Vagina (tissue), 2 donors: ENCODE measurements at places on chromosomes 2 and 18. TPM values are rescaled to one million over a fixed set of nuclear protein-coding genes. Genes with fewer than 3 reads are reported as not detected.

The DYNAP gene
- total RNA-seq = not detected

The ZNF892 gene
- 2.7 TPM for total RNA-seq

The E2F6 gene
- total RNA-seq = 9.1 TPM

DNA sequence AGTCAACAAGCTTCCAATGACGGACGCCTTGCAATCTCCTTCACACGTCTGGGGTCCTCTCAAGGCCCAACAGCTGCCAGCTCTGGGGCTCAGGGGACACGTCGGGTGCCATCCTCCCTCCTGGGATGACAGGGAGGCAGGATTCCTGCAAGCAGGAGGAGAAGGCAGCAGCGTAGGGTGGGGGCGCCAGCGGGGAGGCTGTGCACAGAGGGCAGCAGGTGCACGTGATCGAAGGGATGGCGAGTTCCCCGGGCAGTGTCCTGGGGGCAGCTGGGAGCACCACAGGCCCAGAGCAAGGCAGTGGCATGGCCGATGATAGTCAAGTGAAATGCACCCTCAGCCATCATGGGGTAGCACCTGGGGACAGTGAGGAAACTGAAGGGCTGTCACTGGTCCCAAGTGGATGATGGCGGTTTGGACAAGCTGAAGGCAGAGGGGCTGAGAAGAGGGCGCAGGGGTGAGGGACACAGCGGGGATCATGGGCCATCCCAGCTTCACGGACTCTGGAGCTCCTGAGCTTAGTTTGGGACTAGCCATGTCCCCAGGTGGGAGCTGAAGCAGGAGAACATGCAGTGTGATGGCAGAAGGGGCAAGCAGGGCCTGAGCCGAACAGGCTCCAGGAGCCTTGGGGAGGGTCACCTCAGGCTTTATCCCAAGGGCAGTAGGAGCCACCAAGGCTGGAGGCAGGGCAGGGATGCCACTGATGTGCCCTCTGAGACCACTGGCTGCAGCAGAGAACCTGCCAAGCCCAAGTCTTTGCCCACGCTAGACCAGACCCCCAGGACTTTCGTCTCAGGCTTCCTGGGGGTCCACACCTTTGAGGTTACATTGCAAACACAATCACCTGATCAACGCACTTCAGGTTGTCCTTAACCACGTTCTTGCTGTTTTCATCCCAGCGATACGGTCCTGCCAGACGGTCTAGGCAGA, 16.3 kb upstream of the SNED1 start:
- H3K27me3 ChIP-seq = no peaks in the 10 kb centered on the region
- H3K4me1 ChIP-seq = peaks cover 12% of the 10 kb centered on the region
- H3K36me3 ChIP-seq = no peaks in the 10 kb centered on the region

DNA sequence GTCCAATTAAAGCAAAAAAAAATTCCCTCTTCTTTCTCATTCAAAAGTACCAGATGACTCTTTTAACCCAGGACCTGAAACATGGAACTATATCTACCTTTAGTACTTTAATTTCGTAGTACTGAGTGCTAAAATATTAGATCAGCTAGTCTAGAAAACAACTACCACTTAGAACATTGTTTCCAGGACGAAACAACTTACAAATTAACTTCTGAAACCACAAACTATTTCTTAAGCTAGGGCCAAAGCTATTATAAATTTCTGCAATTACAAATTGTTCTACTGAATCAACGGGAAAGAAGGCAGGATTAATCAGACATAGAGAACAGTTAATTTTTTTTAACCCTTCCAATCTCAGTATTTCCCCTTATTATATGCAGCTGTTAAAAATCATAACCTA, 39.9 kb downstream of the DARS1 start:
- H3K4me1 ChIP-seq = peaks cover 25% of the 10 kb centered on the region
- H3K4me3 ChIP-seq = no peak overlapping the region
- no peak overlapping the region for H3K27ac ChIP-seq
- no peak for DNase-seq
- no peaks in the 10 kb centered on the region for H3K27me3 ChIP-seq
- H3K36me3 ChIP-seq = no peaks in the 10 kb centered on the region

GRCh38 chr2:38323623-38324022, 53.5 kb downstream of the ATL2 start:
- no peak for DNase-seq
- H3K27ac ChIP-seq = no peak overlapping the region
- H3K36me3 ChIP-seq = no peaks in the 10 kb centered on the region
- no peaks in the 10 kb centered on the region for H3K27me3 ChIP-seq
- H3K4me3 ChIP-seq = no peak overlapping the region
- no peaks in the 10 kb centered on the region for H3K4me1 ChIP-seq

DNA sequence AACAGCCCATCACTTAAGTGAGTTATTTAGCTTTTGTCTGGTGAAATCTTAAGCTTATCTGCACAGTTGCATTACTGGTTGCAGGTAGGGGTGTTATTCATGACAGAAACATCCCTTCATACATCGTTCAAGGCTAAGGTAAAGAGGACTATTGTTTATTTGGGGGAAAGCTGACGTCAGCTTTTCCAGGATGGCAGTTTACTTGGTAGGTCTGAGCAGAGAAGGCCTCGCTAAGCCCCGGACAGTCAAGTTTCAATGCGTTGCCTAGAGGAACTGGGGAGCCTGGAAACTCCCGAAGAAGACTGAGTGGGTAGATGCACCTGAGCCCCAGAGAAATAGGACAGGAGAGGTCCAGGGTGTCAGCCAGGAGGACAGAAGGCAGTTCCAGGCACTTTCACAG, 2.2 kb downstream of the RNU4ATAC start:
- no peaks in the 10 kb centered on the region for H3K27me3 ChIP-seq
- no peak overlapping the region for H3K4me3 ChIP-seq
- H3K36me3 ChIP-seq = no peaks in the 10 kb centered on the region
- H3K27ac ChIP-seq = no peak overlapping the region

GRCh38 chr18:24296276-24296675, 101.3 kb downstream of the OSBPL1A start:
- H3K4me3 ChIP-seq = no peak overlapping the region
- H3K36me3 ChIP-seq = no peaks in the 10 kb centered on the region
- H3K4me1 ChIP-seq = no peaks in the 10 kb centered on the region

GRCh38 chr2:55493220-55493619, 26.3 kb upstream of the CFAP36 start:
- H3K4me1 ChIP-seq = no peaks in the 10 kb centered on the region
- H3K4me3 ChIP-seq = no peak overlapping the region

DNA sequence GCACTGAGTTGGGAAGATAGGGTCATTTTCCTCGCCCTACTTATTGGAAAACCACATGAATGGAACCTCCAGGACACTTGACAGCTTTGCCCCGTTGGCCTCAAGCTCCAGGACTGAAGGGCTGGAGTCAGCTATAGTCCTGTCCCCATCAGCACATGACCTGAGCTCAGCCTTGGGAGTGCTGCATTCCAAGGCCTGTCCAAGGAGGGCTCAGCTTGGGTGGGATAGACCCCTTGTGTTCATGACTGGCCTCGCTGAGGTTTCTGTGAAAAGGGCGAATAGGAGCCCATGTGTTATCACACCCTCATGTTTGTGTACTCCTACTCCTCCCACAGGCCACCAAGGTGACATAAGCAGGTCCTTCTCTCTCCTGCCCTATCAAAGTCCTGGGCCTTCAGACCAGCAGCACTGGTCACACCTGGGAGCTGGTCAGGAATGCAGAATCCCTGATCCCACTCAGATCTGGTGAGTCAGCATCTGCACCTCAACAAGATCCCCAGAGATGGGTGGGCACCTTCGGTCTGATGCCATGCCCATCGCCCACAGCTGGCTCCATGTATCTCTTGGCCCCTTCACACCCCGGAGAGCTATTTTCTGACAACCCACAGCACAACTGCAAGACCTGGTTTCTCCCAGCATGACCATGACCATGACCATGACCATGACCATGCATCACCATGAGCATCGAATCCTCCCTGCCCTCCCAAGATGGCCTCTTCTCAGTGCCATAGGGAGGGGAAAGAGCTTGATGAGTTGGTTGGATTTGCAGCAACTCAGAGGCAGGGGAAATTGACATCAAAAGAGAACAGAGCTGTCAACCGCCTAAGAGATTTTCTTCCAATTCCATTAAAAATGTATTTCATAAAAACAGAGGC, 83.0 kb upstream of the RAB6C start:
- H3K27ac ChIP-seq = no peak overlapping the region
- H3K4me1 ChIP-seq = no peaks in the 10 kb centered on the region
- no peaks in the 10 kb centered on the region for H3K36me3 ChIP-seq
- DNase-seq = peak; percentile 46
- no peak overlapping the region for H3K4me3 ChIP-seq
- H3K27me3 ChIP-seq = no peaks in the 10 kb centered on the region

- H3K4me1 ChIP-seq = no peaks in the 10 kb centered on the region
- H3K36me3 ChIP-seq = no peaks in the 10 kb centered on the region
- no peak for DNase-seq
- no peaks in the 10 kb centered on the region for H3K27me3 ChIP-seq
- H3K27ac ChIP-seq = no peak overlapping the region
Observed at GRCh38 chr18:63917817-63918216, 10.1 kb downstream of the SERPINB10 start.

DNA sequence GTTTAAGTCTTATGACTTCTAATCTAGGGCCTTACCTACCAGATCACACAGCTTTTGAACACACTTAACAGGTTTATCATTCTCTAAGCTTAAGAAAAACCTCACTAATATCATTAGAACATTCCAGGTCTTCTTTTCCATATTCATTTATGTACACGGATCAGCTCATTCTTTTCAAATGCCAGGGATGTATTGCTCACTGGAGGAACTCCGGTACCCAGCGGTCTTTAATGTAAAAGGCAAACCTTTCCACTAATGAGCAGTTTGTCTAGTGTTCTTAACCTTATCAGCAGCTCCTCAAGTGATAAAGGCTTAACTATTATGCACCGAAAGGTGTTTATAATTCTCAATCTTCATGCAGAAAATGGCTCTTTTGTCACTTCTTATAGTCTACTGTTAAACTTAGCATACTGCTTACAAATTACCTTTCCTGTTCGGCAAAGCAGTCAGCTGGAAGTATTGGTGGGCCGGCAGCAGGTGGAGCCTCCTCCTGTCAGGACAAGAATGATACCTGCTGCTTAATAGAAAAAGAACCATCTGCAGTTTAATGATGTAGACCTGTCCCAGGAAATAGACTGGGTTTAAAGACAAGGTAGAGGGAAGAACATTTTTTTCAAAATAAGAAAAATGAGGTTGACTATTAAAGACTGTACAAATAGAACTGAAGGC, 142.7 kb downstream of the FIGN start:
- H3K4me1 ChIP-seq = no peaks in the 10 kb centered on the region
- no peaks in the 10 kb centered on the region for H3K27me3 ChIP-seq
- H3K27ac ChIP-seq = no peak overlapping the region
- no peak for DNase-seq

GRCh38 chr2:126776255-126776654, 120.3 kb downstream of the GYPC start:
- H3K4me3 ChIP-seq = peak overlapping the region; percentile 54
- peaks cover 10% of the 10 kb centered on the region for H3K4me1 ChIP-seq
- no peaks in the 10 kb centered on the region for H3K27me3 ChIP-seq
- H3K36me3 ChIP-seq = no peaks in the 10 kb centered on the region

The GREB1 gene
- total RNA-seq = 35.4 TPM

The GBX2 gene
- not detected for total RNA-seq

GRCh38 chr2:28274911-28275685, 117.6 kb upstream of the FOSL2 start:
- DNase-seq = no peak
- no peaks in the 10 kb centered on the region for H3K27me3 ChIP-seq
- peaks cover 58% of the 10 kb centered on the region for H3K4me1 ChIP-seq

DNA sequence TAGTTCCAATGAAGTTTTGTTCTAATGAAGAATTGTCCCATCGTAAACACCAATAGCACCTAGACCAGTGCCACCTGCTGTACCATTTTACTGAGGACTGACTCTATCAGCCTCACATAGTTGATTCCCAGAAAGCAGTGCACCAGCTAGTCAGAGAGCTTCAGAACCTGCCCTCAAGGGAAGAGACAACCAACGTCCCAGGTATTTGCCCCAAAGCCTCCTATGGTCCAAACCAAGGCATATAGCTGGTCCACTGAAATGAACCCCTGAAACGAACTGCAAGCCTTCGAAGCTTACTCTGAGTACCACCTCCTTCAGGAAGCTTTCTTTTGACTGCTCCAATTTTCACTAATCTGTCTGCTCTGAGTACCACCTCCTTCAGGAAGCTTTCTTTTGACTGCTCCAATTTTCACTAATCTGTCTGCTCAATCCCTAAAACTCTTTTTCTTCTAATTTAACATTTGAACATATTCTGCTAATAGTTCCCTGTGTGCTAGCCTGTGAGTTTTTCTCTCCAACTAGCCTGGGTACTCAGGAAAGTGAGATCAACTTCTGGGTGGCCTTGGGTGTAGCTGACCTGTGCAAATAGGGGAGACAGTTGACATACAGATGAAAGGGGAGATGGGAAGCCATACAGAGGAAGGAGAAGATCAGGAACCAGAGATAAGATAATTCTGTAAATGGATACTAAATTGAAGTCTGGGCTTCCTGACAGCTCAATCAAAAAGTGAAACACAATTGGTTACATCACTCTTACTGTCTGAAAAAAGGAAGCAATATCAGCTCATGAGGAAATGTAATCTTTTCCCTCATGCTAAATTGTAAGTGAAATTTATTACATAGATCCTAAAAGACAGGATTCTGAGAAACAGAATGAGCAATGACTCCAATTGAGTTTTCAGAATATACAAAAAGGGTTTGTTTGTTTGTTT, 33.5 kb upstream of the EML4 start:
- peaks cover 56% of the 10 kb centered on the region for H3K4me1 ChIP-seq

- H3K4me3 ChIP-seq = no peak overlapping the region
- H3K27ac ChIP-seq = no peak overlapping the region
Observed at GRCh38 chr18:74316257-74317170, 875 bp downstream of the C18orf63 start.

The MC2R gene
- total RNA-seq = not detected

GRCh38 chr2:56713161-56713676, 529.4 kb downstream of the CCDC85A start:
- H3K4me3 ChIP-seq = no peak overlapping the region
- H3K4me1 ChIP-seq = no peaks in the 10 kb centered on the region
- DNase-seq = no peak
- H3K27ac ChIP-seq = no peak overlapping the region

GRCh38 chr2:71683666-71684065, 230.3 kb downstream of the DYSF start:
- no peak overlapping the region for H3K27ac ChIP-seq
- H3K36me3 ChIP-seq = no peaks in the 10 kb centered on the region
- no peak overlapping the region for H3K4me3 ChIP-seq
- H3K27me3 ChIP-seq = no peaks in the 10 kb centered on the region
- DNase-seq = no peak

The AKAIN1 gene
- not detected for total RNA-seq

GRCh38 chr2:188909036-188909435, 65.1 kb upstream of the COL3A1 start:
- H3K27ac ChIP-seq = no peak overlapping the region
- no peak overlapping the region for H3K4me3 ChIP-seq
- no peaks in the 10 kb centered on the region for H3K4me1 ChIP-seq
- DNase-seq = no peak
- no peaks in the 10 kb centered on the region for H3K27me3 ChIP-seq

- no peak overlapping the region for H3K4me3 ChIP-seq
- no peak for DNase-seq
- no peaks in the 10 kb centered on the region for H3K27me3 ChIP-seq
- H3K27ac ChIP-seq = no peak overlapping the region
Observed at GRCh38 chr2:112623913-112624777, 21.6 kb upstream of the SLC20A1 start.

- no peaks in the 10 kb centered on the region for H3K27me3 ChIP-seq
- H3K36me3 ChIP-seq = no peaks in the 10 kb centered on the region
- H3K27ac ChIP-seq = peak overlapping the region; percentile 48
- DNase-seq = no peak
- peaks cover 22% of the 10 kb centered on the region for H3K4me1 ChIP-seq
Observed at GRCh38 chr2:157819761-157820160, 56.4 kb downstream of the ACVR1 start.

GRCh38 chr2:48414640-48414979, 115.3 kb upstream of the STON1 start:
- H3K27ac ChIP-seq = no peak overlapping the region
- no peak for DNase-seq
- no peaks in the 10 kb centered on the region for H3K27me3 ChIP-seq
- H3K4me1 ChIP-seq = no peaks in the 10 kb centered on the region
- no peak overlapping the region for H3K4me3 ChIP-seq
- no peaks in the 10 kb centered on the region for H3K36me3 ChIP-seq

The LANCL1 gene
- total RNA-seq = 29.2 TPM
